ENCODE measurements at places on chromosomes 3 and 15.

- DNase-seq: no peak
Measured at GRCh38 chr3:20346916-20347315, 160.9 kb upstream of the SGO1 start.

DNA sequence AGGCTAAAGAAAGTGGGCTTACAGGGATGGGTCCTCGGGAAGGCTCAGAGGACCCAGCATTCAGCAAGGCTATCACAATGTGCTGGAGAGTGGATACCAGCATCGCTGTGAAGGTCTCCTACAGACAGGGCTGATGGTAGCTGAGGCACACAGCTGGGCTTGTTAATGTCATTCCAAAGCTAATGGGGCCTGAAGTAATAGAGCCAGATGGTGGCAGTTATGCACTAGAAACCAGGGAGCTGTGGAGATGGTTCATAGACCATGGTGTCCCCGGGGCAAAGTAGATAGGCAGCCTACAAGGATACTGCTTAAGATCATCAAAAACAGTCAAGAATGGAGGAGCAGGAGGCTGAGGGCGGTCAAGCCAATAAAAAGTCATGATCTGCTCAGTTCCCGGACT is 24.8 kb upstream of the BOC start:
- DNase-seq: no peak

DNA sequence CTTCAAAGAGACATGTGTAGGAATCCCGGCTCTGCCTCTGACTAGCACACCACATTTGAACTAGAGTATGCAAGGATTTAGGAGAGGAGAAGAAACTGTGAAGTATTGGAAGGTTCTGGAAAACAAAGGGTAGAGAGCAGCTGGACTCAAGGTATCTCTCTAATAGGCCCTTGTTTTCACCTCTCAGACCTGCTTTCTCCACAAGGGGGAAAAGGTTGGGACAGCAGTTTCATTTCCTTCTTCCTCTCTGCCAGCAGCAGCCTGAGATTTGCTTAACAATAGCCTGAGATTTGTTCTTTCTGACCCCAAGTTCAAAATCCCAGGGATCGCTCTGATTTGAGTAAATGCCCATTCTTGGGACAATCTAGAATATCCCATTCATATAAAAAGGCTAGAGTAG is 430.6 kb upstream of the MCTP2 start:
- DNase-seq: no peak

- DNase-seq: no peak
Measured at GRCh38 chr15:63065262-63066221, 23.0 kb downstream of the TPM1 start.

GRCh38 chr15:77625376-77625775 is 7.3 kb downstream of the LINGO1 start:
- no peak for DNase-seq

DNA sequence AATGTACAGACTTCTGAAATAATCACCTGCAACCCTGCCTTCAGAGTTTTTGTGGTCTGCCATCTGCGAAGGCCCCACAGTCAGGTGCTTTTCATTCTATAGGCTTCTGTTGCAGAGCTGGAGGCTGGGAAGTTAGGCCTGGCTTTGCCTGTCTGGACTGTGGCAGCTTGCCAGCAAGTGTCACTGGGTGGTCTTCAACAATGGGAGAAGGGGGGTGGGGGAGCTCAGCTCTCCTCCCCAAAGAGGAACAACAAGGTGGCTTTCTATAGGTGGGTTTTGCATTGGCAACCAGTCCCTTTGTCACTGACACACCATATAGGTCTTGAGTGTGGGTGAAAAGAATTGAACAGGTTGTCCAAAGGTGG is 7.3 kb downstream of the BOC start:
- no peak for DNase-seq

All from urothelium cell line (cell line).